Type B pancreatic cell (in vitro differentiated cells): ENCODE measurements at places on chromosomes 5 and 9. TPM values are rescaled to one million over a fixed set of nuclear protein-coding genes. Genes with fewer than 3 reads are reported as not detected.

GRCh38 chr9:14251154-14252071 is 62.5 kb downstream of the NFIB start:
- H3K4me1 ChIP-seq: peaks cover 52% of the 10 kb centered on the region
- H3K36me3 ChIP-seq: peaks cover 21% of the 10 kb centered on the region
- peak overlapping the region; percentile 84 for H3K4me3 ChIP-seq
- H3K27ac ChIP-seq: peak overlapping the region; percentile 99
- no peaks in the 10 kb centered on the region for H3K27me3 ChIP-seq

GRCh38 chr5:43675357-43675756 is 72.4 kb downstream of the NNT start:
- no peak for DNase-seq
- H3K4me3 ChIP-seq: no peak overlapping the region
- H3K36me3 ChIP-seq: peaks cover 21% of the 10 kb centered on the region
- no peaks in the 10 kb centered on the region for H3K27me3 ChIP-seq
- H3K4me1 ChIP-seq: no peaks in the 10 kb centered on the region

DNA sequence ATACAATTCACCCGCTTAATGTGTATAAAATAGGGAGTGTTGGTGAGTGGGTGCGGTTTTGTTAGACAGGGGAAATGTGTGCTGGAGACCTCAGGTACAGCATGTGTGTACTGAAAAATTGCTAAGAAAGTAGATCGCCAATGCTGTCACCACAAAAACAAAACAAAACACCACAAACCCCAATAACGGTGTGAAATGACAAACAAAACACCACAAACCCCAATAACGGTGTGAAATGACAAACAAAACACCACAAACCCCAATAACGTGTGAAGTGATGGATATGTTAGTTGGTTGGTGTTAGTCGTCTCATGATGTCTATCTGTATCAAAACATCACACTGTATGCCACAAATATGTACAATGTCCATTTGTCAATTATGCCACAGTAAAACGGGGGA is 14.2 kb upstream of the GFPT2 start:
- DNase-seq: no peak
- H3K4me3 ChIP-seq: no peak overlapping the region
- H3K27ac ChIP-seq: no peak overlapping the region
- H3K36me3 ChIP-seq: no peaks in the 10 kb centered on the region

CDX1 gene
- total RNA-seq: 5.0 and 13.4 TPM in 2 replicates

DNA sequence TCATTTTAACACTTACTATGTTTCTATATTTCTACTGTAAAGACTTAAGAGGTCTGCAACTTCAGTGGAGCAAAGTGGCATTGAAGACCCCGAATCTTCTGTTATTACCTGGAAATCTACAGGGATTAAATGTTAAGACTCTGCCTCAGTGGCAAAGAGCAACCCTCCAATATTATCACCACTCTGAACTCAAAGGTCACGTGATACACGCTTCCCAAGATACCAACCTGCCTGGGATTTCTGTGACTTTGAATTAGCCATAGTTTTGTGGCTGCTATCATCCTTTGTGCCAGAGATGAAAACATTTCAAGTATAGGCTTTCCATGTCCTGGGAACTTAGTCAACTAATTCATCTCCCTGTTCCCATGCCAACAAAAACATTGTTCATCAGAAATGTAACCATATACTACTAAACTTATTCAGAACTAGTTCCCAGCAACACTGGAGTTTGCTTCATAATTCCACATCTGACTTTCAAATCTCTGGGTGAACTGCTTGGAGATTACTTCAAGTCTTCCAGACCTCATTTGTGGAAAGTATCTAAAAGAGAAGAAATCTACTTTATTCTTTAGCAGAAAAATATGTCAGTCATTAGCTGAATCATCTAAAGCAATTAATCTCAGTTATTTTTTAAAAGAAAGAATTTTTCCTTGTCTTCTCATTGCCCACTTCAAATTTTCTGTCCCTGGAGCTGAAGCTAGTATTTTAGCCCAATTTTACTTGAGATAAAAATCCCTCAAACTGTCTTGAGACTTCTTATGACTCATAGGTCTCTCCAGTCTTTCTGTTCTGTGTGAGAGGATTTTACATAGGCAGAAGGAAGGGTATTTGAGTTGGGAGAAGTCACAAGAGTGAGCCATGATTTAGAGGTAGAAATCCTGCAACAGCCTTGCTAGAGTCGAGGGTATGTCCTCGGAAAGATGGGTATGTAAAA is 83.0 kb downstream of the ZNF462 start:
- H3K4me1 ChIP-seq: peaks cover 6% of the 10 kb centered on the region
- no peak for DNase-seq
- no peak overlapping the region for H3K4me3 ChIP-seq
- no peaks in the 10 kb centered on the region for H3K27me3 ChIP-seq
- H3K27ac ChIP-seq: no peak overlapping the region

MEGF10 gene
- 1.2 and 13.3 TPM in 2 replicates for total RNA-seq
